Aorta (tissue), 5 donors: ENCODE measurements at places on chromosomes 3 and 15. TPM values are rescaled to one million over a fixed set of nuclear protein-coding genes. Genes with fewer than 3 reads are reported as not detected.

- peak; percentile 53 for DNase-seq
- H3K4me1 ChIP-seq = no peaks in the 10 kb centered on the region
- H3K36me3 ChIP-seq = no peaks in the 10 kb centered on the region
- H3K27me3 ChIP-seq = no peaks in the 10 kb centered on the region
- H3K27ac ChIP-seq = no peak overlapping the region
These were observed 37.0 kb upstream of the TRIM71 start for GRCh38 chr3:32780735-32781210.

DNA sequence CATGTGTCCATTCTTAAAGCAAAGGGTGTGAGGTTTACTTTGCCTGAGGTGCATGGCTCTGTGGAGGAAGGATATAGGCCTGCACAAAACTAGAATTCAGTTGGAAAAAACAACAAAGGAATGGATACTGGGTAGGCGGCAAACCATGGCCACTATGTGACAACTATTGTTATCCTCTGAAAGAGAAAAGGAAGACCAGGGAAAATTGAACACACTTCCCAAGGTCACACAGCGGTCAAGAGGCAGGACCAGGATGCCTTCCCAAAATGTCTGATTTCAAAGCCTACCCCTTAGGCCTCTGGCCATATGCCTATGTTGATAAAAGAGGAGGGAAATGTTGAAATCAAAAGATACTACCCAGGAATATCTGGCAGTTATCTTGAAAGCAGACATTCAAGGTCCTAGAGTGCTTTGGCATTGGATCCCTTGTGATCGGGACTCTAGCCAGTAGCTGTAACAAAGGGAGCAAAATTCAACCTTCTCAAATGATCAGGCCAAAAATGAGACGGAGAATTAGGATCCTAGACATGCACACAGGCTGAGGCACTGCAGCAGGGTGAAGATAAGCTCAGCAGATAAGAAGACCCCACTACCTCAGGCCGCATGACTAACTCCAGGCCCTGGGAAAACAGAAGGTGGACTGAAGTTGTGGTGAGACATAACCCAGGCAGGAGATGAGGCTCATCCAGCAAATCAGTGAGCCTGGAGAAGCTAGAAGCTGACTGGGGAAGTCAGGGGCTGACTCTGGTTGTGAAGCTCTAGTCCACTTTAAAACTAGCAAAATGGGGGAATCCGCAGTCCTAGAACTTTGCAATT lies 292.2 kb downstream of the NEK10 start:
- no peaks in the 10 kb centered on the region for H3K36me3 ChIP-seq
- no peaks in the 10 kb centered on the region for H3K4me1 ChIP-seq
- no peak for DNase-seq
- no peaks in the 10 kb centered on the region for H3K27me3 ChIP-seq
- no peak overlapping the region for H3K4me3 ChIP-seq

GRCh38 chr15:36106640-36107335 lies 472.6 kb upstream of the CDIN1 start:
- H3K4me1 ChIP-seq = peaks cover 11% of the 10 kb centered on the region
- no peak overlapping the region for H3K4me3 ChIP-seq
- DNase-seq = no peak
- H3K36me3 ChIP-seq = no peaks in the 10 kb centered on the region
- H3K27me3 ChIP-seq = no peaks in the 10 kb centered on the region
- H3K27ac ChIP-seq = no peak overlapping the region

GRCh38 chr3:171526869-171527268 lies 66.7 kb upstream of the TNIK start:
- no peaks in the 10 kb centered on the region for H3K4me1 ChIP-seq
- no peaks in the 10 kb centered on the region for H3K36me3 ChIP-seq
- no peak overlapping the region for H3K27ac ChIP-seq
- no peaks in the 10 kb centered on the region for H3K27me3 ChIP-seq

GRCh38 chr3:99114565-99115291 lies 213.2 kb upstream of the DCBLD2 start:
- DNase-seq = no peak
- H3K4me1 ChIP-seq = no peaks in the 10 kb centered on the region
- no peaks in the 10 kb centered on the region for H3K36me3 ChIP-seq
- no peak overlapping the region for H3K27ac ChIP-seq
- no peaks in the 10 kb centered on the region for H3K27me3 ChIP-seq
- H3K4me3 ChIP-seq = no peak overlapping the region

GRCh38 chr3:56251343-56251945 lies 216.8 kb downstream of the ERC2 start:
- no peaks in the 10 kb centered on the region for H3K27me3 ChIP-seq
- no peaks in the 10 kb centered on the region for H3K4me1 ChIP-seq
- no peak overlapping the region for H3K27ac ChIP-seq
- no peak overlapping the region for H3K4me3 ChIP-seq
- H3K36me3 ChIP-seq = no peaks in the 10 kb centered on the region
- DNase-seq = no peak

DNA sequence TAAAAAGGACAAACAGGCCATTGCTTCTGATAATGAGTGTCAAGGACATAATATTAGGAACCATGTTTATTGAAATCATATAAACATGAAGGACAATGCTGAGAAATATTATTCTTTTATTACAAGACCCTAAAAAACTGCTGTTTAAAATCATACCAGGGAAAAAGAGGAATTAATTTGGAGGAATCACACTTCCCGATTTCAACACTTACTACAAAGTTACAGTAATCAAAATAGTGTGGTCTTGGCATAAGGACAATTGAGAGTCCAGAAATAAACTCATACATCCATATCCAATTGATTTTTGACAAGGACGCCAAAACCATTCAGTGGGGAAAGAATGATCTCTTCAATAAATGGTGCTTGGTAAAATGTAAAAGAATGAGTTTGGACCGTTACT lies 13.0 kb downstream of the CYP1A1 start:
- DNase-seq = no peak
- H3K27ac ChIP-seq = no peak overlapping the region
- H3K27me3 ChIP-seq = no peaks in the 10 kb centered on the region
- H3K36me3 ChIP-seq = no peaks in the 10 kb centered on the region
- no peak overlapping the region for H3K4me3 ChIP-seq
- no peaks in the 10 kb centered on the region for H3K4me1 ChIP-seq

GRCh38 chr3:43478118-43478785 lies 143.6 kb downstream of the ANO10 start:
- H3K4me3 ChIP-seq = no peak overlapping the region
- DNase-seq = no peak
- H3K36me3 ChIP-seq = no peaks in the 10 kb centered on the region
- H3K27me3 ChIP-seq = no peaks in the 10 kb centered on the region
- H3K27ac ChIP-seq = no peak overlapping the region
- no peaks in the 10 kb centered on the region for H3K4me1 ChIP-seq

GRCh38 chr15:54387799-54388198 lies 409.6 kb downstream of the UNC13C start:
- DNase-seq = no peak
- no peaks in the 10 kb centered on the region for H3K36me3 ChIP-seq
- no peak overlapping the region for H3K4me3 ChIP-seq

GRCh38 chr15:34179234-34179633 lies 30.7 kb downstream of the KATNBL1 start:
- no peaks in the 10 kb centered on the region for H3K4me1 ChIP-seq
- H3K27ac ChIP-seq = no peak overlapping the region
- no peak overlapping the region for H3K4me3 ChIP-seq
- H3K36me3 ChIP-seq = no peaks in the 10 kb centered on the region
- no peak for DNase-seq
- no peaks in the 10 kb centered on the region for H3K27me3 ChIP-seq

- H3K36me3 ChIP-seq = no peaks in the 10 kb centered on the region
- H3K4me3 ChIP-seq = no peak overlapping the region
- no peak for DNase-seq
- no peak overlapping the region for H3K27ac ChIP-seq
These were observed 117.7 kb downstream of the IMPG2 start for GRCh38 chr3:101202640-101203039.

DNA sequence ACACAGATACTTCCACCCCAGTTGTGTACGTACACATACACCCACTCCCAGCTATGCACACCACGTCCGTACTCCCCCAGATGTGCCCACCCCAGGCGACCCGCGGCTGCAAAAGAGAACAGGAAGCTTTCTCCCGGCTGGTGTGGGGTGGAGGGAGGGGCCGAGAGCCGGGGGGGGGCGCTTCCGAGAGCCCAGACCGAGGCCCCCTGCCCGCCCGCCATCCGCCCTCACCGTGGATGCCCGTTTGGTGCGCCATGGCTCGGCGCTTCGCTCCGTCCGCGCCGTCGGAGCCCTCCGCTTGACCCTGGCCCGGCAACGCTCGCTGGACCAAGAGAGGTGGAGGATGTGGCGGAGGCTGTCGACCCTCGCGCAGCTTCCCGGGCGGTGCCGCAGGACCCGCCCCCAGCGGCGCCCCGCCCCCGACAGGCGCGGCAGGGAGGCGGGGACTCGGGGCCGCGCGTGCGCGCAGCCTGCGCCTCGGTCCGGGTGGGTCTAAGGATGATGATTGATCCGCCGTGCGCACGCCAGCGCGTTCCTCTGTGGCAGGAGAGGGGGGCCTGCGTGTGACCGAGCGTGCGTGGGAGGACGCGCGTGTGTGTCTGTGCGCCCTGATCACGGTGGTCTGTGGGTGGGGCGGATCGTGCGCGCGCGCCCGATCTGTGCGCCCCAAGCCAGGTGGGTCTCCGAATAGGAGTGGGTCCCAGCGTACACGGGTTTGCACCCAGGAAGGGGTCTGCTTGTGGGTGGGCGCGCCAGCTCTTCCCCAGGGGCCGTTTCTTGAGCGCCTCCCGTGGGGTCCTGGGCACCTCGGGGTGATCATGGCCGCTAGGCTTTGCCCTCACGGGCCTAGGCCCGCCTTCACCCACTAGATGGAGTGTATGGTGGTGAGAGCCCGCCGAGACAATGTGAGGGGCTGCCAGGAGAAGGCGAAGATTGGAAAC lies at the start of gene TWF2:
Gene TWF2, minus strand, starts transcription at position 398 of the 941 bp plus-strand sequence. Its CDS starts 142 bp downstream, at position 256.
- no peak within 1 kb of the TSS for H3K27ac ChIP-seq
- peak within 1 kb of the TSS; percentile 89 for H3K4me3 ChIP-seq
- H3K36me3 ChIP-seq = no peaks in the 10 kb centered on the region
- H3K4me1 ChIP-seq = no peaks in the 10 kb centered on the region
- H3K27me3 ChIP-seq = no peaks in the 10 kb centered on the region

DNA sequence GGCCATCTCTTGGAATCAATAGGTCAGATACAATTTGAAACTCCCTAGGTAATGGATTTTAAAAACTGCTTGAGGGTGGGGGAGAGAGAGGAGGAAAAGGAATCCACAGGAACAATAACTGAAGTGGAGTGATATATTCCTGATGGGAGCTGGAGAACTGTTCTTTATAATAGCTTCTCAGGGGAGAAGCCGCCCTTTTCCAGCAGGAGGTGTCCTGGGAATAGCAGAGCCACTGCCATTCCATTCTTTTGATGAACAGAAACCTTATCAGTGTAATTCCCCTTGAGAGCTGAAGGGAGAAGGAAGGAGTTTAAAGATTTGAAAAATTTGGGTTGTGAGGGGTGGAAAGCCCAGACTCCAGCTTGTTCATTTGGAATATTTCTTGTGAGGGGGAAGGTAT lies 504.9 kb upstream of the DPH6 start:
- no peak for DNase-seq
- no peak overlapping the region for H3K4me3 ChIP-seq
- no peaks in the 10 kb centered on the region for H3K27me3 ChIP-seq
- H3K4me1 ChIP-seq = no peaks in the 10 kb centered on the region

DNA sequence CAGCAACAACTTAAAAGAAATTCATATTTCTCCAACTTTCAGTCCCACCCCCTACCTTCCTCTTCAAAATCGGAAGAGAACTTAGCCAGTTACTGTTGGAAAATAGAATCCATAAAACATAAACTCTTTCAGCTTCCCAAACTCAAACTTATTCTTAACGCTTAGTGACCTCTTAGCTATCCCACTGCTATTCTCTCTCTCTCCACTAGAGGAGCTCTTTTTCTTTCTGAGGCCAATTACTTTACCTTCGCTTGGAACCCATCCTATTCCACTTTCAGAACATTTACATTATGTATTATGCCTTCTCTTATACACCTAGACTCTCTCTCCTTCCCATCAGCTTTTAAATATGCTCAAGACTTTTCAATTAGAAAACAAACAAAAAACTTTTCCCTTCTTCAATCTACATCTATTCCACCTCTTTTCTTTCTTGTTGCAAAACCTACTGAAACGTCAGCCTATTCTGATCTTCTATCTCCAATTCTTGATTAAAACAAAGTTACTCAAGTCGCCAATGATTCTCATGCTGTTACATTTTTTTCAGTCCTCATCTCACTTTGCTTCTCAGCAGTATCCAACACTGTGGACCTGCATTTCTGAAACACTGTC lies 13.4 kb upstream of the GHSR start:
- DNase-seq = no peak
- no peak overlapping the region for H3K4me3 ChIP-seq
- no peaks in the 10 kb centered on the region for H3K36me3 ChIP-seq
- H3K27me3 ChIP-seq = no peaks in the 10 kb centered on the region
- H3K4me1 ChIP-seq = no peaks in the 10 kb centered on the region
- no peak overlapping the region for H3K27ac ChIP-seq

- H3K4me1 ChIP-seq = peaks cover 6% of the 10 kb centered on the region
- no peak overlapping the region for H3K4me3 ChIP-seq
- no peak for DNase-seq
- no peaks in the 10 kb centered on the region for H3K36me3 ChIP-seq
These were observed 46.3 kb downstream of the ZBTB20 start for GRCh38 chr3:115100806-115101205.

GRCh38 chr3:102114264-102114979 lies 265.1 kb downstream of the NFKBIZ start:
- no peaks in the 10 kb centered on the region for H3K27me3 ChIP-seq
- H3K4me1 ChIP-seq = no peaks in the 10 kb centered on the region
- H3K4me3 ChIP-seq = no peak overlapping the region
- H3K36me3 ChIP-seq = no peaks in the 10 kb centered on the region

GRCh38 chr3:43126536-43126935 lies 20.7 kb upstream of the POMGNT2 start:
- peaks cover 1% of the 10 kb centered on the region for H3K4me1 ChIP-seq
- no peak for DNase-seq
- H3K36me3 ChIP-seq = no peaks in the 10 kb centered on the region
- no peak overlapping the region for H3K27ac ChIP-seq
- H3K27me3 ChIP-seq = no peaks in the 10 kb centered on the region
- no peak overlapping the region for H3K4me3 ChIP-seq

GRCh38 chr3:101941318-101942040 lies 92.2 kb downstream of the NFKBIZ start:
- H3K4me1 ChIP-seq = peaks cover 10% of the 10 kb centered on the region
- H3K27ac ChIP-seq = no peak overlapping the region
- no peaks in the 10 kb centered on the region for H3K27me3 ChIP-seq
- no peak for DNase-seq
- H3K4me3 ChIP-seq = no peak overlapping the region

DNA sequence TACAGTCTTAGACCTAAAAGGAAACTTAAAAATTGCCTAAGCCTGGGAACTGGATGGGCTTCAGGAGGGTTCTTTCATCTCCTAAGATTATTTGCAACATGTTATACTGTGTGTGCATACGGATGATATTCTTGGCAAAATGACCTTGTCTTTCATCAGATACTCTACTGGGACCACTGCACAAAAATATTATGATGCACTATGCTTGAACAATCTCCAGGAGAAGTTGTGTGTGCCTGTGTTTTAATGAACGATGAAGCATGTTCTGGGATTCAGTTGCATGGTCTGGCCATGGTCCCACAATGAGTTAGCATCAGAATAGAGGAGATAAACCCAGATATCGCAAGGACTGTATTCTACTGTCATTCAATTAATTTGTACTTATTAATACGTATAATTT lies 68.7 kb downstream of the GAP43 start:
- H3K36me3 ChIP-seq = no peaks in the 10 kb centered on the region
- no peak overlapping the region for H3K4me3 ChIP-seq
- H3K4me1 ChIP-seq = no peaks in the 10 kb centered on the region
- no peak overlapping the region for H3K27ac ChIP-seq
- no peaks in the 10 kb centered on the region for H3K27me3 ChIP-seq

ZNF860 gene
- total RNA-seq = 1.8 TPM

KIF15 gene
- 0.93 TPM for total RNA-seq

DUOXA2 gene
- not detected for total RNA-seq

SEC11A gene
- total RNA-seq = 99.3 TPM

MYO9A gene
- 79.3 TPM for total RNA-seq

TEX55 gene
- total RNA-seq = not detected

FRMD5 gene
- 0.78 TPM for total RNA-seq

CNTN4 gene
- total RNA-seq = 228 TPM
